ENCODE measurements at places on chromosomes 1 and 21.

DNA sequence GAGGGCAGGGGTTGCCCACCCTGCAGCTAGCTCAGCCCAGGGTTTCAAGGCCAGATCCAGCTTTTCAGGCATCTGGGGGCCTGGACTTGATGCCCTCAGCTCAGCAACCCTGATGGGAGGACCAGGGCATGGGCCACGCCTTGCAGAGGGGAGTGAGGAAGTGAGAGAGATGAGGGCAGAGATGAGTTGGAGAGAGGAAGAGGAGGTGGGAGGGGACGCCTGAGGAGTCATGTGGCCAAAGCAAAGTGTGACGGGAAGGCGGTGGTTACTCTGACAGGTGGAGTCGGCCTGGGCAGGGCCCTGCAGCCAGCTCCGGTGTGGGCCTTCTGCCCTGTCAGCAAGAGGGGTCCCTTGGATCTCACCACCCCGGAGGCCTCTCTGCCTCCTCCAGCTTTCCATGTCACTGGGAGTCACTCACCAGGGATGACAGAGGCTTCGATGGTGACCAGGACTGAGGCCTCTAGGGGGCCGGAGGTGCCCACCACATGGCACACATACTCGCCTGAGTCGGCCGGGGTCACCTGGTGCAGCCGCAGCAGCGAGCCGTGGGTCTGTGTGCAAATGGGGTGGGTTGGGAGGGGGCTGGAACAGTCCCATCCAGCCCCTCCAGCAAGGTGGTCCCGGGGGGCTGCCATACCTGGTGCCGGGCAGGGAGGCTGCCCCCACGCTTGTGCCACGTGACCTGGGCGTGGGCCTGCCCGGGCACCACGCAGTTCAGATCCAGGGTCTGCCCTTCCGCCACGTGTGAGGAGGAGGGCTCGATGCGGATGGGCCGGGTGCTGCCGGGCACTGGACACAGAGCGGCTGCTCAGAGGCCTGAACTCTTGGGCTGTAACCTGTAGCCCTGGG lies 40.4 kb downstream of the LDLRAD2 start:
- DNase-seq, result no peak

DNA sequence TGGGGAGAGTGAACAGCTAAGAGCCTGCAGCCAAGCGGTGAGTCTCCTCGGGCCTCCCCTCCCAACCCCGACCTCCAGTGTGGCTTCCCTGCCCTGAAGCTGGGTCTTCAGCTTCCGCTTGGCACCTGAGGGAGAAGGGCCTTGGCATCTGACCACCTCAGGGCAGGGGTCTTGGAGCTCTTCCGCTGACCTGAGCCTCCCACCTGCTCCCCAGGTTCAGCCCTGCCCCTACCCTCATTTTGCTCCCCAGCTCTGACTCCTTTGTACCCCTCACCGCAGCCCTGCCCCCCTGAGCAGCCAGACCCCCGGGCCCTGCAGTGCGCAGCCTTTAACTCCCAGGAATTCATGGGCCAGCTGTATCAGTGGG lies 4.9 kb downstream of the ADAMTSL4 start:
- no peak for DNase-seq

DNA sequence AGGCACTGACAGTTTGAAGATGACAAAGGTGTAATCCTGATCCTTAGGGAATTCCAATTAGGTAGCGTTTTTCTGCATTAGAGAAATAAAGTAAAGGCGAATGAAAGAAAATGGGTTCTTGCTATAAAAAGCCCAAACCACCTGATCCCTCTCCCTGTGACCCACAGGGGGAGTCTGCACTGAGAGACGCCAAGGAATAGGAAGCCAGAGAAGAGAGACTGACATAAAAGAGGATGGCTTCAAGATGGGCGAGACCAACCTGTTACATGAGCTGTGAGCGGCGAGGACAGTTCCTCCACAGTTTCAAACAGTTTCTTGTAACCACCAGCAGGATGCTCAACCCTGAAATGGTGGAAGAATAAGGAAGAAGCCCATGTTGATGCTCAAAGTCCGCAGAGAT lies 1.4 kb downstream of the RPE65 start:
- DNase-seq, result no peak

GRCh38 chr1:183676586-183677189 lies 23.6 kb upstream of the APOBEC4 start:
- peak; percentile 63 for DNase-seq

DNA sequence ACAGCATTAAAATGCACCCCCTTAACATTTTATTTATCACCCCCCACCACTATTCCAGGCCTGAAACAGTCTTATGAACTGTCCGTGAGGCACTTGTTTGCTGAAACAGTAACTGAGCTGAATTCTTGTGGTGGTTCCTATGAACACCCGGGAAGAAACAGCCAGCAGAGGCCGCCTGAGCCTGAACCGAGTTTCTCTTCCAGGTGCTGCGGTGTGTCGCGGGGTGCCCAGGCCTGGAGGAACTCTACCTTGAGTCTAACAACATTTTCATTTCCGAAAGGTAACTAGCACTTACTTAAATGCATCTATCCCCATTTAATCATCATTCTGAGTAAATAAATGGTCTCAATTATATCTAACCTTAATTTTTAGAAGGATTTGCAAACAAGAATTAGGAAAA lies 66.8 kb downstream of the TBCE start:
- DNase-seq, result no peak

DNA sequence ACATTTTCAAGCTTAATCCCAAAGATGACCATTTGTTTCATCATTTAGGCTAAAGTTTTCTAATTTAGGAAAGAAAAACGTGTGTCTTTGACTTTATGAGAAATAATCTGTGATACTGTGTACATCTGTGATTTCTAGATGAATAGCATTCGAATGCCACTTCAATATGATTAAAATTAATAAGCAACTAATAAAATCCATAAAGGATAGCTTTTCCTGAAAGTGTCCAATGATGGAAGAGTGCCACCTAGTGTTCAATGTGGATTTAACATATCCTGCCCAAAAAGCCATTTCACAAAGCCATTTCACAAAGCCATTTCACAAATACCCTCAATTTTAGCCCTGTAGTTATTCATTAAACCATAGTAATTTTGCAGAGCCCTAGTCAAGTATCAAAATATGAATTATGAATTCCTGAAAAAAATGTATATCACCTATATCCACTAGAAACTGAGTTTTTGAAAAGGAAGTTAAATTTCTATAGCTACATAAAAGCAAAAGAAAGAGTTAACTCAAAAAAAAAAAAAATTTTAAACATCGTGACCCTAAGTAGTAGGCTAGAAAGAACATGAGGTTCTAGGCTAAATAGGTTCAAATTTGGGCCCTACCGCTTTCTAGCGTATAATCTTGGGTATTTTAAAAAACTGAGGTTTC lies 19.1 kb downstream of the NME7 start:
- peak; percentile 52 for DNase-seq

- DNase-seq, result no peak
Observed at GRCh38 chr21:22575165-22575584, 1577.0 kb downstream of the NCAM2 start.

- no peak for DNase-seq
Observed at GRCh38 chr21:28110074-28110473, 882.6 kb downstream of the LTN1 start.

DNA sequence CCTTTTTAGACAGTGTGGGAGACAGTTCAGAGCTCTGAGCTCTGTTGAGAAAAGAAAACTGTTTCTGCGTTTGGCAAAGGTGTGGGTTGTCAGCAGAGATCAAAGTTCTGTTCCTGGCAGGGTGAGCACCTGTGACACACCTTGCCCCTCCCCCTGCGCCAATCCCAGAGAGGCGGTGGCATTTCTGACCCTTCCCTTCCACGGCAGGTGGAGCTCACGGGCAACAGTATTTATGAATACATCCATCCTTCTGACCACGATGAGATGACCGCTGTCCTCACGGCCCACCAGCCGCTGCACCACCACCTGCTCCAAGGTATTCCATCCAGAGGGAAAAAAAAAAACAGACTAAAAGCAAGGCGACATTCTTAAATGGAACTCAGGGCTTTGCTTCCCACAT lies 20.7 kb downstream of the SIM2 start:
- no peak for DNase-seq

DNA sequence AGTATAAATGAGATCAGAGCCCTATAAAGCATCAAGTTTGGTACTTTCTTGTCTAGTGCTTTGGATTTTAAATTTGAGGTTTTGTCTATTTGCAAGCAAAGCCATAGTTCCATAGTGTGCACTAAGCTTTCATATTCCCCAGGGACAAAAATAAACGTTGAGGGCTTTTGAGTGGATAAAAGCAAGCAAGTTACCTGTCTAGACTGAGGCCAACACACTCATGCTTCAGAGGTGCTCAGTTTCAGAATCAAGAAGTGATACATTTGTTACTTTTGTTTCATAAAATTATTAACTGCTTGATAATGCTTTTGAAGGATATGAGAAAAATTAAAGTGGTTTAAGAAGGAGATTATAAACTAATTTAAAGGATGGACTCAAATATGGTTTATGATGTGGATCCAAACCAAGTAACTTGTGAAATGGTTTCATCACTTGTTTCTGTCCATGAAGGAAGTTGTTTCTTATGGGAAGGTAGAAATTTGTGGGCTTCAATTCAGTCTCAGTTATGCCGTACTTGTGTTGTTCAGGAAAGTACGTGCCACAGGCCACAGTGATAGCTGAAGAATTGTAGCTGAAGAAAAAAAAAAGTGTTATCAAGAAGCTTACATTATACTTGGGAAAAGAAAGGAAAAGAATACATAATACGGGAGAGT lies 71.2 kb downstream of the CHRM3 start:
- no peak for DNase-seq

DNA sequence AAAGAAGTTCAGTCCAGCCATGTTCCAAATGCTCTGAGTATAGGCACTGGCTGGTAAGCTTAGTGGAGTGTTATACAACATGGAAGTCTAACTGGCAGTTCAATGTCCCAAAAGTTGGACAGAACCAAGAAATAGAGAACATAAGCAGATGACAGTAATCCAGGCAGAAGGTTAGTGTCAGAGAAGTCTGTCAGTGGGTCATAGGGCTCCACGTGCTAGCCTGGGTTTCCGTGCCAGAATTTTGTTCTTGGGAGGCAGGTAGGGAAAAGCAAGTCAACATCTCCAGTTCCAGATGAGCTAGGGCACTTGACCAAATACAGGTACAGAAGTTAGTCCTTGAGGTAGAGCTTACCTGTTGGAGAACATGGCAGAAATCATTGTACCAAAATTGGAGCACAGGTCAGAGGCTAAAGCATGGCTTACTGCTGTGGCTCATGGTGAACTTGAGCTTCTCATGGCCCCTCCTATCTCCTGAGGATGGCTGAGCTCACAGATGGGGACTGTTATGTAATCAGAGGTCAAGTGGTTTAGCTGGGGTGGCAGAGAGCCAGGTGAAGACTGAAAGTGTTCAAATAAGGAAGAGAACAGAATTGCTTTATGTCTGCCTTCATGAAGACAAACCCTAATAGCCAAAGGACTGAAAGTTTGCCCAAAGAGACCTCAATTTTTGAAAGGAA lies 170.8 kb downstream of the NFIA start:
- DNase-seq, result peak; percentile 57

DNA sequence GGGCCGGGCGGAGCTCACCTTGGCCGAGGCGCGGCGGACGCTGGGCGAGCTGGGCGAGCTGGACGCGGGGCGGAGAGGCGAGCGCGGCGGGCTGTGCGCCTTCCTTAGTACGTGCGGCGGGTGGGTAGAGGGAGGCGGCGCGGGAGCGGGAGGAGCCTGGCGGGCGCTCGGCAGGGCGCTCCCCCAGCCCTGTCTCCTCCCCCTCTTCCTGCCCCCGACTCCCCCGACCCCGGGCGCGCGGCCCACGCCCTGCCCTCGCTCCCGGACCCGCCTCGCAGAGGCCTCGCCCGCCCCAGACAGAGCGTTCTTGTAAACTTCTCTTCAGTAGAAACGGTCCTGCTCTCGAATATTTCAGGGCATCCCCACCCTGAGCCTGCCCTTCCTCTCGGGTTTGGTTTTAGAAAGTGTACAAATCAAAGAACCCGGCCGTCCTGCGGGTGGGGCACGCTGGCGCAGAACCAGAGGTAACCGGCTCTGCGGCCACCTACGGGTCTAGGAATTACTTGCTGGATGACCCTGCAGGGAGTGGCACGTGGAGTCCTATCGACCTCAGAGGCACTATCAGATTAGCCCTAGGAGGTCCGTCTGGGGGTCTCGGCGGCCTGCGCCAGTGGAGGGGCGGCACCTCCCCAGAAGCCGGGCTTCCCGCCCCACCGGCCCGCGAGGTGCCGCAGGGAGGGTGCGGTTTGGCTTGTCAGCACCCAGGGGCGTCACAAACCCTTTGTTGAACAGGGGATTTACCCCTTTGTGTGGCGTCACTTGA lies at the start of gene S100A10:
S100A10 (minus strand) TSS at position 126 of the 763 bp plus-strand sequence. CDS start 7,629 bp downstream, outside the sequence.
- DNase-seq, result peak; percentile 86

DNA sequence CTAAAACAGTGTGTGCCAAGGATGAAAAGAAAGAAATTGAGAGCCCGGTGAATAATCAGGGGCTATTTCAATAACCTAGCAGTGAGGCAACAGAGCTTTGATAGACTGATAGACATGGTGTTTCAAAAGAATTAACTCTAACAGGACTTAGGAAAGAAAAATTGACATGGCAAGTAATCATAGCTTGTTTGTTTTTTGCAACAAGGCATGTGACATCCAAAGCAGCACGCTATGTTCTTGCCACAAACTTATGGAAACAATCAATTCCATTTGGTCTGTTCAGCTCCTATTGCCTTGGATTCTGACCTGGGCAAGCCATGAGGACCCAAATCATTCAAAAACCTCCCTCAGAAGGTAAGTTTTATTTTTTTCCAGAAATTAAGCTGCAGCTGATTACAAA lies 608.5 kb downstream of the SMYD3 start:
- DNase-seq, result no peak

DNA sequence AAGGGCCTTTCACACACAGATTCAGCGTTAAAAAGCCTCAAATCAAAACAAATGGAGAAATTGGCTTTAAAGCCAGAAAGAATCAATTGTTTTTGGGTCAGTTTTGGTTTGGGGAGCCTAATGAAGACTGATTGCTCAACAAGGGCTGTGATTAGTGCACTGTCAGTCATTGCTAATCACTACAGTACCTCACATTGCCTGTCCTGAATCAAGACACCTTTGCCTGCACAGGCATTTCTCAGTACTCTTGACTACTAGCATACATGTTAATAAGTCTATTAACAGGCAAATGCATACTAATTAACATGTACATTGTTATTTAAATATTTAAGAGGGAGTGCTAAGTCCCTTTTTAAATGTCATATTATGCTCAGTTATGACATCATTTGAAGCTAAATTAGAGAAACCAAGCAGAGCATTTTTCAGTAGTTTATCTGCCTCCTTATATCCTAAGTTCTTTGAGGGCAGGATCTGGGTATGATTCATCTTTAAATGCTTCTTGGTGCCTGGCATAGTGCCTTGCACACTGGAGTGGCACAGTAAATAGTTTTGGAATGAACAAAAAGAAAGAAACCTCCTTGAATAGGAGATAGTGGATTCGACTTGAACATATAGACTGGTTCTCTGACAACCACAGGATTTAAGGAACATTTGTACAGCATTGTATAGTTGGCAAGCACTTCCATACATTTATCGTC lies 25.8 kb upstream of the CCN1 start:
- DNase-seq, result peak; percentile 80

GRCh38 chr1:55280731-55281130 lies 65.6 kb upstream of the USP24 start:
- DNase-seq, result peak; percentile 55

DNA sequence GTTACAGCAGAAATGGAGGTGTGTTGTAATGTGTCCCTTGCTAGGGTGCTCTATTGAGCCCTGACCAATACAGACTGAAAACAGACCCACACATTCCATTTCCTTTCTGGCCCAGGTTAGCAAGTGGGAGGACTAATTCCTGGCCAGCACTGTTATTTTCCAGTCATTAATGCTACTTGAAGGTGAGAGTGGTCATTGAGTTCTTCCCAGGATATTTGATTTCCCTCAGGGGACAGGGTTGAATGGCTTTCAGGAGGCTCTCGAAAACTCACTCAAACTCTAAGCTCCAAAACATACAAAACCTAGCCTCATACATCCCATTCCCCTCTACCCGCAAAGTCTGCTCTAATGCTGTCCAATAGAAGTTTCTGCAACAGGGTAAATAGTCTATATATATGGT lies 6.2 kb downstream of the LRRC52 start:
- no peak for DNase-seq

All from AG10803 (cell line).